ENCODE measurements at places on chromosomes 6 and 20.

- DNase-seq: no peak
These were observed 117.6 kb upstream of the SLC2A12 start for GRCh38 chr6:134169871-134170486.

- no peak for DNase-seq
These were observed 34.4 kb downstream of the EFHC1 start for GRCh38 chr6:52454556-52454955.

DNA sequence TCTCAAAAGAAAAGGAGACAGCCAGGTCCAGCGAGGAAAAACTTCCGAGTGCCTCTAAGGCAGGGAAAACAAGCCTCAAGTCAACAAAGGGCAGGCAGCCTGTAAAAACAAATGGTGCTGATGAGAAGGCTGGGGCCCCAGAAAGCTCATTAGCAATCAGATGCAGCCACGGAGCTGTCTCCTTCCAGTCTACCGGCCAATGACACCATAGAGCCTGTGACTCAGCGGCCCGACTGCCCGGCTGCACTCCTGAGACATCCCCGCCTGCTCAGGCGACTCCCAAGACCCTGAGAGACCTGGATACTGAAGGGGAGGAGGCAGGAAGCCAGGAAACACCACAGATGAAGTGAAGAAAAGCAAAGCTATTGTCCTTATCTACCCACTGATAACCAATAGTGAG, 120.1 kb upstream of the HDDC2 start:
- no peak for DNase-seq

GRCh38 chr6:109874086-109874485, 104.0 kb upstream of the GPR6 start:
- no peak for DNase-seq

- no peak for DNase-seq
These were observed 117.6 kb upstream of the UST start for GRCh38 chr6:148629181-148629580.

- no peak for DNase-seq
These were observed 11.0 kb downstream of the TRIM10 start for GRCh38 chr6:30149858-30150550.

- DNase-seq: no peak
These were observed 38.5 kb downstream of the RIPOR3 start for GRCh38 chr20:50652702-50653294.

- DNase-seq: no peak
These were observed 131.3 kb downstream of the PDSS2 start for GRCh38 chr6:107328081-107328480.

DNA sequence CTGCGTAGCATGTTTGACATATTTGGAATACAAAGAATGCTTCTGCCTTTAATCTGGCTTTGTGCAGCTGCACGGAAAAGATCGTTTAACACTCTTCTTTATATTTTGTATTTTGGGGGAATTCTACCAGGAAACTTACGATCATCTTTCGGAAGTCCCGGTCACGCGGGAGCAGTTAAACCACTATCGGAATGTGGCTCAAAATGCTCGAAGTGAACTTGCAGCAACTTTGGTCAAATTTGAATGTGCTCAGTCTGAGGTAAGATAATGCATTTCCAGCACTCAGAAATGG, 42.3 kb downstream of the CCDC170 start:
- no peak for DNase-seq

DNA sequence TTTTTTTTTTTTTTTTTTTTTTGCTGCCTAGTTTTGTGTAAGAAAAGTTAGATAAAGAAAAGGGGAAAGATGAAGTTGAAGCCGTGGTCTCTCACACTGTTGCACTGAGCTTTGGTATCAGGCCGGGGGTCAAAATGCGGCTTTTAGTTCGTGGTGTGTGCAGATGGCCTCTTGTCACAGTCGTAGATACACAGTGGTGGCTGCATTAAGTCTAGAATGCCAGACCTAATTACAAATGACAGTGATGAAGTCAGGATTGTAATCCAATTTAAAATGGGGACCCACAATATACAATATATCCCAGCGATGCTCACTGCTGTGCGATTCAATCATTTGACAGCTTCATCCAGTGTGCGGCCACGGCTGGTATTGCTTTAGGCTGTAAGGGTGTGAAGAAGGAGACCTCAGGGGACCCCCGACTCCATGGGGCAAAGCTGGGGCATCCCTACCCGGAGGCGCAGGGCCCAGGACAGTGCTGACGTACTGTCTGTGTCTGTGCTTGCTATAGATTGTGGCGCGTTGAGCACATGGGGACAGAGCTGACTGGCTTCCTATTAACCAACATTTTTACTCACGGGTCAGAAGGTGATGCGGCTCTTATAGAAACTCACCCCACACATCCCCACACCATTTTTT, 210.0 kb upstream of the SOX4 start:
- no peak for DNase-seq

DNA sequence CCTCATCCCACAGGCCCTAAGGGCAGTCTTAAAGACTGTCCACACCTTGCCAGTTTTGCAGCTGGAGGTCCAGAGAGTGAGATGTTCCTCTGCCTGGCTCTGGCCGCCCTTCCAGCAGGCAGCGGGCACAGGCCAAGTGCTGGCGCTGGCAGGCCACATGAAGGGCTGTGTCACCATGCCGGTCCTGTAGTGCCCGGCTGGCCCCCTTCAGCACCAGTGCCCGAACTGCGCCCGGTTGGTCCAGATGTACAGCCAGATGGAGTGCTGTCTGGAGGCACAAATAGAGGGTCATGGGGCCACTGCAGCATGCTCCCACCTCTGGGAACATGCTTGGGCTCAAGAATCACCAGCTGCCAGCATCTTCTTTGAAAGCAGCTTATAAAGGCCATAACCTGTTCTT, 3.8 kb downstream of the NFKBIE start:
- no peak for DNase-seq
